ENCODE measurements at places on chromosomes 3 and 15.

GRCh38 chr3:177553012-177553411 is 355.7 kb upstream of the TBL1XR1 start:
- DNase-seq, result no peak

DNA sequence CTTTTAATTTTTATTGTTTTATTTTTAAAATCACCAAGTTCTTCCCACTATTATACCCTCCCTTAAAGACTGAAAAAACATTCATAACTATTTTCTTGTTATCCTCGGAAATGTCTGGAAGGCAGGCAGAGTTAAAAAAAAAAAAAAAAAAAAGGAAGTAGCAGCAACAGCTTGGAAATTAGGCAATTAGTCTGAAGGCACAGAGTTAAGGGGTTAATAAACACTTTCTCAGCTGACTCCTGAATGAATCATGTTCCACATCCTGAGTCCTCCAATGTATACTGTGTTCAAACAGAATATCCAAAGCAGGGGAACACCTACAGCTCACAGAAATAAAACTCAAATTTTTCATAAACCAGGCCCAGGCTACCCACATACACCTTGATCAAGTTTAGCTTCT is 5.8 kb downstream of the HEXA start:
- no peak for DNase-seq

GRCh38 chr3:181969925-181970324 is 258.2 kb downstream of the SOX2 start:
- DNase-seq, result no peak

DNA sequence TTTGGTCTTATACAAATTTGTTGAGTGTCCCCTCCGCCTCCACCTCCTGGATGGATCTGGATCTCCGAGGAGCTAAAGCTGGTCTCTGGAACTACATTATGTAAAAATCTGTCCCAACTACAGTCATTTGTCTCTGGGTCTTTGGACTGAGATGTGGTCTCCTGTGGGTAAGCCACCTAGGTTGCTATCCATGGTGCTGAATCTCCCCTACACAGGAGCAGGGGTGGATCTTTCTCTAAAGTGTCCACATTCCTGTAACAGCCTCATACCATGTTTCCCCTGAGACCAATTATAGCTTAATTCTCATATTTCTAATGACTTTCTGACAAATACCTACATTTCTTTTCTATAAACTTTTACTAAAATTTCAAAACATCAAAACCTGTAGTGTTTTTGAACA is 625.8 kb downstream of the TAFA4 start:
- no peak for DNase-seq

- no peak for DNase-seq
These were observed 129.2 kb upstream of the COL8A1 start for GRCh38 chr3:99509224-99509623.

DNA sequence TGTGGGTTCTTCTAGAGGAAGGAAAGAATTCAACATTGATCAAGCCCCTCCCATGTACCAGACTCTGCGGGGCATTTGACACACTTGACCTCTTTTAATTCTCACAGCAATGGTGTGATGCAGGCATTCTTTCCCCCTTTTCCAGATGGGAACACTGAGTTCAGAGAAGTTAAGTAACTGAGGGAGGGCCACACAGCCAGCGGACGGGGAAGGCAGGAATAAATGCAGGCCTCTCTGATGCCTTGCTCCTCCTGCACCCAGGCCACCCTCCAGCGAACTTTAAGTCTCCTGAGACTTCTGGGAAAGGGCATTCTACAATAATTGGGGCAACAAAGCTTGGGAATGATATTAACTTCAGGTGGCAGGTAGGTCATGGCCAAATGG is 227.4 kb downstream of the UACA start:
- no peak for DNase-seq

GRCh38 chr3:129490273-129490675 is 38.2 kb upstream of the RHO start:
- DNase-seq, result peak; percentile 87

- no peak for DNase-seq
These were observed 413.5 kb downstream of the MECOM start for GRCh38 chr3:169250000-169250399.

- DNase-seq, result peak; percentile 28
These were observed 497 bp downstream of the PARP16 start for GRCh38 chr15:65286069-65286703.

DNA sequence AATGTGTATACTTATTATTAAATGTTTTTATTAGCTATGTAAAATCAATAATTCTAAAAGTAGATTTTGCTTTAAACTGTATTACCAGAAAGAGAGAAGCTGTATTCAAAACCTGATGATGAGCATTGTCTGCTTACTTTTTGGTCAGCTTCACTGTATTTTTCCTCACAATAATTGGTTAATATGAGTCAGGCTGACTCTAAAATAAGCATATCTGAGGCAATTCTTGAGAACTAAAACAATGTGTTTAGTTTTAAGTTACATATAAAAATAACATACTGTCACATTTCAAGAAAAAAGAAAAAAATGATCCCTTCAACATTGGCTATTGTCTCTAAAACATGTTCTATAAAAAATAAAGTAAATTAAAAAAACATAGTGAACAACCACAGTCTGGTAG is 66.1 kb downstream of the EPHA3 start:
- no peak for DNase-seq

- no peak for DNase-seq
These were observed 18.7 kb downstream of the OR5H15 start for GRCh38 chr3:98185180-98185579.

DNA sequence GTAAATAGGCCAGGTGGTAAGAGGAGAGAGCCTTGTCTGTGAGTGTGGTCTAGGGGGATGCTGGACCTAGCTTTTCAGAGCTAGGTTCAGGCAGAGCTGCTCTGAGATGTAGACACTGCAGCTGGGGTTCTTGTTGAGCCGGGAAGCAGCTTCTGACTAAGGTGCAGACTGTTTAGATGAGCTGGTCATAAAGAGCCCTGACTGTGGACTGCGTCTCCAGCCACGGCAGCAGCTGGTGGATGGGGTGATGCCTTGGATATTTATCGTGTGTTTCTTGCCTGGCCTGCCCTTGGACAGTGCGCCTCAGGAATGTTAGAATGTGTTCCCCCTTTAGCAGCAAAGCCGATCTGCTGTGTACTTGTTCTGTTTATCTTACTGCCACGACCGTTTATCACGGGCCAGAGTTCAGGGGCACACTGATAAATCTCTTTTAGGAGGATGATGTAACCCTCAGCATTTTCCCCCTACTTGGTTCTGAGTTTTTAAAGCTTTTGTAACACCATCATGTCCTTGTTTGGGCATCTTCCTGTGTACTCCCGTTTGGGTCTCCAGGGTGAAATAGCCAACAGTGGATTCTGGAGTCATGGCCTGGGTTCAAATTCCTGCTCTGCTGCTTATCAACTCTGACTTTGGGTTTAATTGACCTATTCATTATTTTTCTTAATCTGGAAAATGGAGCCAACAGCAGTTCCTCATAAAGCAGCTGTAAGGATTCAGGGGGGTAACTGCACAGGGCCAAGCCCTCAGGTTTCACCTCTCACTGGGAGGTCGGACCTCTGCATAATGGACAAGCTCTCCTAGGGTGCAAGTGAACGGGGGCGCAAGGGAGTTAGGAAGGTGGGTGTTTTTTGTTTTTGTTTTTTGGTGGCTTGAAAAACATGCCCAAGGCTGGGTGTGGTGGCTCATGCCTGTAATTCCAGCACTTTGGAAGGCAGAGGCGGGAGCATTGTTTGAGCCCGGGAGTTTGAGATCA is 51.4 kb downstream of the FLNB start:
- DNase-seq, result no peak

DNA sequence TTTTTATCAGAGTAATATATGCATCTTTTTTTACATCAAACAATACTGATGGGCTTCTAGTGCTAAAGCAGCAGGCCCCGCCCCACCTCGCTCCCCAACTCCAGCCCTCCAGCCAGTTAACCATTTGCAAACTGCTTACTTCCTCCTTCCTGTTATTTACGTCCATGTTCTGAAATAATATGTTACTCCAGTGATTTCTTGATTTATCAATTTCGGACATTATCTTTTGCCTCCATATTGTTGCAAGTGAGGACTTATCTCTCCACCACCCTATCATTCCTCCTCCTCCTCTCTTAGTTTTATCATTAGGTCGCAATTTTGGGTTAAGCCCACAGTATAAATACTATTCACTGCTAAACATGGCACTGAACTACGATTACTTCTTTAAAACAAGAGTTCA is 39.5 kb downstream of the ZNF710 start:
- no peak for DNase-seq

GRCh38 chr3:162142511-162142910 is 645.9 kb downstream of the OTOL1 start:
- no peak for DNase-seq

DNA sequence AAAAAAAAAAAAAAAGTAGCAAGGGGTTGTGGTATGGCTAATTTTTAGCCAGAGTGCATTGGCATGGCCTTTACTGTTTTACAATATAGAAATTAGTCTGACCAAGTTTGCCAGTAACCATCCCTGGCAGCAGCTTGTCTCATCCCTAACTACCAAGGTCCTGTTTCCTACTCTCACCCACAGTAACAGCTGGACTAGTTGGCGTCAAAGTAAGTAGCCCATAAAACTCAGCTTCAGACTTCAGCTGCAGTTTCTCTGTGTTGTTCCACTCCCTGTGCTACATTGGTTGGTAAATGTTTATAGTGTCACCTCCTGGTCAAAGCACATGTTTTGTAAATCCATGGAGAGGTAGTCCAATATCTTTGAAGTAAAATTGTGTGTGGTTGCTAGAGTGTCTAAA is 691.3 kb downstream of the ZPLD1 start:
- no peak for DNase-seq

DNA sequence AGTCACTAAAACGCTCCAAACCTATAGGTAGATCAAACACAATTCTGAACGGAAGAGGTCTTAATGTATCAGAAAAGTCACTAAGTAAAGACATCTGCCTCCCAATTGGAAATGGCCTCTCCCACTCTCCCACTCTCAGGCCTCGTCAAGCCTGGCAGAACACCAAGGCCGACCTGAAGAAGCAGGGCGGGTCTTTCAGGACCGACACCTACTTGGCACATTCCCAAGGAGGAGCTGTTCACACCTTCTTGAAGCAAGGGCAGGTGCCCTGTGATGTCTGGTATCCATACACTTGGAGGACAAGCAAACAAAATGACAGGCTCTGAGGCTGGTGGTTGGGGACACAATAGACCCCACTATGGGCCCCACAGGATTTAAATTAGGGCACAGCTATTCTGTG is 30.0 kb downstream of the XXYLT1 start:
- DNase-seq, result peak; percentile 62

- DNase-seq, result no peak
These were observed 26.3 kb downstream of the NR1I2 start for GRCh38 chr3:119808244-119808643.

GRCh38 chr3:19972054-19972453 is 25.2 kb downstream of the RAB5A start:
- no peak for DNase-seq

DNA sequence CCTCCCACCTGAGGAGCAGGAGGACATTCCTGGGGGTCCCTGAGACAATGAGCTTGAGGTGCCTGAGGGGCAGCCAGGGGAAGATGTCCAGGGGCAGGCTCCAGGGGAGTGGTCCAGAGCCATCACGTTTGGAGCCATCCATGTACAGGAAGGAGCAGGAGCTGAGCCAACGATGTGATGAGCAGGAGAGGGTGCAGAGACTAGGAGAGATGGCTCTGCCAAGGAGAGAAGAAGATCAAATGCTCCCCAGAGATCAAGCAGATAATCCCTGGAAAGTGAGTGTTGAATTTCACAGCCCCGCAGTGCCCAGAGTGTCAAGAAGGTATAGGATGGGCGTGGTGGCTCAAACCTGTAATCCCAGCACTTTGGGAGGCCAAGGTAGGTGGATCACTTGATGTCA is 97.8 kb upstream of the HERC1 start:
- DNase-seq, result no peak
